Activated CD4-positive, alpha-beta memory T cell treated with anti-CD3 and anti-CD28 coated beads, Interleukin-2, amount 10 ng/mL, durations not matched to agents 7 days and 5 days (primary cell): ENCODE measurements at places on chromosomes 2 and 18.

GRCh38 chr2:49032936-49033335, 121.4 kb downstream of the FSHR start:
- DNase-seq = no peak

DNA sequence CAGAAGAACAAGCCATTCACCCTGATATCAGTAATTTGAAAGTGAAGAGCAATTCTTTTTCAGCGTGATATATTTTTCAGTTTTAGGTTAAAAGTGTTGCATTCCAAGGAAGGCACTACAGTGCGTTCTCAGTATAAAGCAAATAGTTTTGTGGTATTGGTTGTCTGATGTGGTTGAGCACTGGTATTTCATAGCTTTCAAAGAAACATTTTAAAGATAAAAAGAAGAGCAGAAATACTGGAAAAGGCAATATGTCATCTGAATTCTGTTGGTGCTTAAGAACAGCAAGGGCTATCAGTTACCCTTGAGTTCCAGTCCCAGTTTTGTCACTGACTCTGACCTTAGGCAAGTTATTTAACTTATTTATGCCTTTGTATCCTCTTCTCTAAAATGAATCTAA, 191.6 kb downstream of the BABAM2 start:
- no peak for DNase-seq

DNA sequence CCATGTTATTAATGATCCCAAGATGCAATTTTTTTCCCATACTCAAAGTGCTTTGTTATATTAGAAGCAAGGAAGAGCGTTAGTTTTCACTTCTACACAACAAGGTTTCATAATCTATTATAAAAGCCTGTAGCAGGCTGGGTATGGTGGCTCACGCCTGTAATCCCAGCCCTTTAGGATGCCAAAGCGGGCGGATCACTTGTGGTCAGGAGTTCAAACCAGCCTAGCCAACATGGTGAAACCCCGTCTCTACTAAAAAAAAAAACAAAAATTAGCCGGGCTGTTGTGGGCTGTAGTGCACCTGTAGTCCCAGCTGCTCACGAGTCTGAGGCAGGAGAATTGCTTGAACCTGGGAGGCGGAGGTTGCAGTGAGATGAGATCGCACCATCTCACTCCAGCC, 19.0 kb upstream of the SERPINB2 start:
- DNase-seq = no peak

GRCh38 chr2:82143343-82143742, 1838.8 kb upstream of the LRRTM1 start:
- DNase-seq = no peak

DNA sequence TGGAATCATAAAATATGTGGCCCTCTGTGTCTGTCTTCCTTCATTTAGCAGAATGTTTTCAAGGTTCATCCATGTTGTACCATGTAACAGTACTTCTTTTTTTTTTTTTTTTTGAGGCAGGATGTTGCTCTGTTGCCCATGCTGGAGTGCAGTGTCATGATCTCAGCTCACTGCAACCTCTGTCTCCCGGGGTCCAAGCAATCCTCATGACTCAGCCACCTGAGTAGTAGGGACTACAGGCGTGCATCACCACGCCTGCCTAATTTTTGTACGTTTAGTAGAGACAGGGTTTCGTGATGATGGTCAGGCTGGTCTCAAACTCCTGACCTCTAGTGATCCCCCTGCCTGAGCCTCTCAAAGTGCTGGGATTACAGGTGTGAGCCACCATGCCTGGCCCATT, 31.2 kb downstream of the RAB1A start:
- DNase-seq = no peak
